ENCODE measurements at places on chromosomes 2 and 18.

DNA sequence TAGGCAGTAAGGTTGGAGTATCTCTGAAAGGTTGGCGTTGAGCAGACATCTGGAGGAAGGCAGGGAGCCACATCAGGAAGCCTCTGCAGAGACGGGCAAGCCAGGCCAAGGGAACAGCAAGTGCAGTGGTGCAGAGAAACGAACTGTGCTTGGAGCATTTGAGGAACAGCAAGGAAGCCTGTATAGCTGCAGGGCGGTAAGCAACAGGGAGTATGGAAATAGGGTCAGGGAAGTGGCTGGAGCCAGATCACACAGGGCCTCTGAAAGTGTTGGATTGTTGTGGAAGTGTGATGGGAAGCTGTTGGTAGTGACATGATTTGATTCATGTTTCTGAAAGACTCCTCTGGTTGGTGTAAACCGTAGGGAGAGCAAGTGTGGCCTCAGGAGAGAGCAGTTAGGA, 13.4 kb upstream of the TMEM237 start:
- H3K27ac ChIP-seq, result peak overlapping the region; percentile 80
- no peaks in the 10 kb centered on the region for H3K36me3 ChIP-seq
- DNase-seq, result no peak
- peaks cover 15% of the 10 kb centered on the region for H3K27me3 ChIP-seq
- H3K4me1 ChIP-seq, result peaks cover 13% of the 10 kb centered on the region

- H3K36me3 ChIP-seq, result no peaks in the 10 kb centered on the region
- H3K27me3 ChIP-seq, result no peaks in the 10 kb centered on the region
- no peaks in the 10 kb centered on the region for H3K4me1 ChIP-seq
- no peak for DNase-seq
Measured at GRCh38 chr18:40013001-40013609, 1941.9 kb upstream of the PIK3C3 start.

DNA sequence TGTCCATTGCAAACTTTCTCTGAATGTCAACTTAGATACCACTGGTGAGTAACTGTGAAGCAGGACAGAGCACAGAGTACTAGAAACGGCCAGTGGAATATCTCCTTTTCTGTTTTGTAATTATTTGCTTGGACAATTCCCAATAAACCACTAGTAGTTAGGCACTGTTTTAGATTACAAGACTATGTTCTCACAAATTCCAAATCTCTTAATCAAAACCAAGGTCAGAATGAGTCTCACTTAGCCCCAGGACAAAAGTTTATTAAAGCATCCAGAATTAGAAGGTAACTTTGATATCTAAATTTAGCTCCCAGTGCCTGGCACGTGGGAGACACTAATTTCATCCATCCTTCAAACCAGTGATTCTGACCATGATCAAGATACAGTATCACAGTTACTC, 89.0 kb downstream of the ZNF521 start:
- no peaks in the 10 kb centered on the region for H3K4me1 ChIP-seq
- H3K36me3 ChIP-seq, result no peaks in the 10 kb centered on the region
- H3K4me3 ChIP-seq, result no peak overlapping the region
- no peak overlapping the region for H3K27ac ChIP-seq
- no peak for DNase-seq

DNA sequence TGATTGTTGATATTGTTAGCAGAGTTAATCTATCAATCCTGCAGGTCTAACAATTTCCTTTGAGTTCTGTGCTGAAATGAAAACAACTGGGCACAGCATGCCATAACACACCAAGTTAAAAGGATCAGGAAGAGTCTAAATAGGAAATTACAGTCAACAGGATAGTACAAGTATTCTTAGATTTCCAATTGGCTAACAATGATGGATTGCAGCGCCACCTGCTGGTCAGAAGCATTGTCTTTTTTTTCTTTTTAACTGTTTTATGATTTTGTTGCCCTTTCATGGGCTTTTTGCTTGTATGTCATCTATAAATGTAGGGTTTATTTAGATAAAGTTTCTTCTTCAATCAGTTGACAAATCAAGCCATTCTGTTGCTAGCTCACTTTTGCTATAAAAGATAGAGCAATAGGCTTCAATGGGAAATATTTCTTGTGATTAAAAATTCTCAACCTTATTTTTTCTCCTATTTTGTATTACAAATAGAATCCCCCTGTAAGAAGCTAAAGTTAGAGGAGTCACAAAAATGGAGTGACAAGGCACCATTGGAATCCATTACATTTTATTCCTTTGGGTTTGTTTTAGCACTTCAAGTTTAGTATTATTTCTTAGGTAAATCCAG, 40.8 kb upstream of the RPRM start:
- H3K27me3 ChIP-seq, result no peaks in the 10 kb centered on the region
- no peak overlapping the region for H3K27ac ChIP-seq
- no peak overlapping the region for H3K4me3 ChIP-seq

- no peaks in the 10 kb centered on the region for H3K4me1 ChIP-seq
- no peak overlapping the region for H3K4me3 ChIP-seq
- H3K36me3 ChIP-seq, result no peaks in the 10 kb centered on the region
- no peak overlapping the region for H3K27ac ChIP-seq
Measured at GRCh38 chr2:125455110-125455509, 1200.8 kb upstream of the GYPC start.

GRCh38 chr2:54429054-54429453, 27.1 kb upstream of the SPTBN1 start:
- H3K27ac ChIP-seq, result no peak overlapping the region
- H3K4me1 ChIP-seq, result no peaks in the 10 kb centered on the region
- no peaks in the 10 kb centered on the region for H3K36me3 ChIP-seq
- H3K4me3 ChIP-seq, result no peak overlapping the region
- no peak for DNase-seq
- peaks cover 3% of the 10 kb centered on the region for H3K27me3 ChIP-seq

DNA sequence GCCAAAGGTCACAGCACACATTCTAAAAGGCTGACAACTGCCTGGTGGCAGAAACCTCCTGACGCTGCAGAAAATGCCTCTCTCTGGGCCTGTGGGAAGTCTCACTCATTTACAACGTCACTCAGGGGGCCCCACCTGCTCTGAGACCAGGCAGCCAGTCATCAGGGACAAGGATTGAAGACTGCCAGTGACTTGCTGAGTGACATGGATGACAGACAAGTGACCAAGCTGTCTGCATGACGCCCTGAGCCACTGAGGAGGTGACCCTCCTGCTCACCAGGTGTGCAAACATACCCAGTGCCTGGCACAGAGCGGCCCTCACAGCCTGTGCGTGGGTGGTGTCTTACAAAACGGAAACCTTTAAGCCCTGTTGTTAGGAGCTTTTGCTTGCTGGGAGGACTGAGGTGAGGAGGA, 392.4 kb downstream of the TNS1 start:
- no peak for DNase-seq
- no peaks in the 10 kb centered on the region for H3K36me3 ChIP-seq
- H3K4me3 ChIP-seq, result peak overlapping the region; percentile 4

DNA sequence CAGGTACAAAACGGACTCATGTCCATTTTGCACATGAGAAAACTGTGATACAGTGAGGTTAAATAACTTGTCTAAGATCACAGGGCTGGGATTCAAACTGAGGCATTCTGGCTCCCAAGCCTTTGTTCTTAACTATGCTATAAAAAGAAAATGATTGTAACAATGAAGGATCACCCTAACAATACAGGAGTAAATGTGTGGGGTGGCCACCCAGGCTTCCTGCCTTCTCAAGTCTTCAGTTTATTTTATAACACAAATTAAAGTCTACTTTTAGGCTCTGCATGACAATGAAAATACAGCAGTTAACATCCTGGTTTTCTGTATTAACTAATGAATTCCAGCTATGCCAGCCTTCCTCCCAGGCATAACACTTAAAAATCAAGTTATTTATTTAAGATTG, 7.6 kb downstream of the WDFY1 start:
- peaks cover 10% of the 10 kb centered on the region for H3K36me3 ChIP-seq
- no peak for DNase-seq
- no peaks in the 10 kb centered on the region for H3K27me3 ChIP-seq
- no peak overlapping the region for H3K27ac ChIP-seq
- H3K4me3 ChIP-seq, result no peak overlapping the region
- peaks cover 54% of the 10 kb centered on the region for H3K4me1 ChIP-seq

DNA sequence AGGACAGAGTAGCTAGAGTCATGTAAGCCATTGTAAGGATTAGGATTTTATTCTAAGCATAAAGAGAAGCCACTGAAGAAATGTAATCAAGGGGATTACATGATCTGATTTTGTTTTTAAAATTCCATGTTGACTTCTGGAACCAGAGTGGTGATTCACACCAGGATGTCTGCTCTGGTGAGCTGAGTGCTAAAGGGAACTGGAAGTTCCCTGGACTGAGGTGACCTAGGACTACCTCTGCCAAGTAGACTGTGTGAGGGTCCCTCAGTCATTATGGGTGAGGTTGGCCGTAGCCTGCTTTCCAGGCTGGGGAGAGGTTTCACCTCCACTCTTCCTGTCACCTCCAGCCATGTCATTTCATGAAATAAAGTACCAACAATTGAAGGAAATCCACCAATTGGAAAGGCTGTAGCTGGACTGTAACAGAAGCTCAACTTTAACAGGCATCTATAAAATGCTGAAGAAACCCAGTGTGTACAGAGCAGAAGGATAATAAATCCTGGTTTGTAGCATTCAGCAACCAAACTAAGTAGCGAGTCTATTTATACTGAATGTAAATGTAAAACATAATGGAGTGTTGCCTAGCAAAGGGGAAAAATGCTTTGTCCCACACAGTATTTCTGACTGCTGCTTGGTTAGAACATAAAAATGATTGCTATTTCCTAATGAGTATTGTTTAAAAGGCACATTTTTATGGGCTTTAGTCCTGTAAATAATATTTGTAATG, 507.4 kb upstream of the PKDCC start:
- H3K27me3 ChIP-seq, result no peaks in the 10 kb centered on the region
- H3K36me3 ChIP-seq, result no peaks in the 10 kb centered on the region
- no peak for DNase-seq

- H3K27ac ChIP-seq, result no peak overlapping the region
- H3K4me1 ChIP-seq, result peaks cover 25% of the 10 kb centered on the region
- peaks cover 2% of the 10 kb centered on the region for H3K36me3 ChIP-seq
- DNase-seq, result no peak
Measured at GRCh38 chr2:9714630-9715214, 83.9 kb upstream of the YWHAQ start.

- DNase-seq, result no peak
- peaks cover 85% of the 10 kb centered on the region for H3K27me3 ChIP-seq
- H3K4me1 ChIP-seq, result no peaks in the 10 kb centered on the region
- no peak overlapping the region for H3K4me3 ChIP-seq
- H3K27ac ChIP-seq, result no peak overlapping the region
- H3K36me3 ChIP-seq, result peaks cover 4% of the 10 kb centered on the region
Measured at GRCh38 chr2:26572591-26572990, 68.6 kb downstream of the CIB4 start.

GRCh38 chr2:69946351-69947324, 14.8 kb downstream of the ASPRV1 start:
- H3K36me3 ChIP-seq, result peaks cover 10% of the 10 kb centered on the region
- DNase-seq, result peak; percentile 34
- H3K4me3 ChIP-seq, result peak overlapping the region; percentile 51
- peaks cover 26% of the 10 kb centered on the region for H3K4me1 ChIP-seq
